Smooth muscle cell of the coronary artery (primary cell): ENCODE measurements at places on chromosomes 3 and 15. TPM values are rescaled to one million over a fixed set of nuclear protein-coding genes. Genes with fewer than 3 reads are reported as not detected.

The CCDC13 gene
- 0.23 and 0.47 TPM in 2 replicates for total RNA-seq

The ILDR1 gene
- total RNA-seq, result not detected in 2 replicates

The TAMM41 gene
- 3.5 and 5.1 TPM in 2 replicates for total RNA-seq

The ARGFX gene
- not detected in 2 replicates for total RNA-seq

The IL16 gene
- under 0.01 and 4.0 TPM in 2 replicates for total RNA-seq

The OIP5 gene
- total RNA-seq, result 2.2 TPM in 1 of 2 replicates, not detected in the other

The EIF4E3 gene
- total RNA-seq, result 0.68 and 3.3 TPM in 2 replicates

The KBTBD8 gene
- 0.82 and 4.7 TPM in 2 replicates for total RNA-seq

The REC114 gene
- total RNA-seq, result not detected in 2 replicates

The COL7A1 gene
- 11.2 and 25.3 TPM in 2 replicates for total RNA-seq

The EHD4 gene
- 6.2 and 19.2 TPM in 2 replicates for total RNA-seq

The SLC12A1 gene
- not detected in 2 replicates for total RNA-seq

The WNT5A gene
- total RNA-seq, result 0.15 and 46.0 TPM in 2 replicates

The CCDC80 gene
- total RNA-seq, result 606 and 2,461 TPM in 2 replicates

The RBMS3 gene
- total RNA-seq, result 44.9 and 77.3 TPM in 2 replicates

The SPINK8 gene
- not detected in 2 replicates for total RNA-seq

The SCAANT1 gene
- not detected in 2 replicates for total RNA-seq

The GOLGA6L7 gene
- total RNA-seq, result not detected in 2 replicates

The CPN2 gene
- not detected in 2 replicates for total RNA-seq

The SOX14 gene
- total RNA-seq, result not detected in 2 replicates

The CPNE4 gene
- not detected in 2 replicates for total RNA-seq

The NMNAT3 gene
- total RNA-seq, result 0.23 and 2.5 TPM in 2 replicates

The IFT80 gene
- total RNA-seq, result 33.0 and 36.7 TPM in 2 replicates

The ZCWPW2 gene
- 0.45 and 0.82 TPM in 2 replicates for total RNA-seq

The GRAMD2A gene
- 0.08 and 1.4 TPM in 2 replicates for total RNA-seq

The AHSG gene
- total RNA-seq, result not detected in 2 replicates

The GRM7 gene
- not detected in 2 replicates for total RNA-seq

The UBAP1L gene
- 0.53 and 0.94 TPM in 2 replicates for total RNA-seq

The BFSP2 gene
- total RNA-seq, result not detected in 2 replicates

The CHRNA7 gene
- 0.23 and 0.83 TPM in 2 replicates for total RNA-seq

The DPPA2 gene
- not detected in 2 replicates for total RNA-seq

The KCNH8 gene
- total RNA-seq, result not detected in 2 replicates

The GPR149 gene
- total RNA-seq, result not detected in 2 replicates

The SCAMP2 gene
- 9.2 and 15.6 TPM in 2 replicates for total RNA-seq

The SELENOT gene
- 128 and 138 TPM in 2 replicates for total RNA-seq

The WDR93 gene
- 0.23 TPM in 1 of 2 replicates, not detected in the other for total RNA-seq

The PDIA5 gene
- 37.2 and 63.0 TPM in 2 replicates for total RNA-seq

The TMEM115 gene
- 27.1 and 28.9 TPM in 2 replicates for total RNA-seq

The QARS1 gene
- total RNA-seq, result 299 and 321 TPM in 2 replicates

The DAZL gene
- not detected in 2 replicates for total RNA-seq

The CLRN1 gene
- not detected in 2 replicates for total RNA-seq

The ATP6V1A gene
- 87.8 and 89.1 TPM in 2 replicates for total RNA-seq

The ITIH3 gene
- total RNA-seq, result 2.8 TPM in 1 of 2 replicates, not detected in the other

The FRMD5 gene
- total RNA-seq, result 9.7 and 15.4 TPM in 2 replicates

The PRC1 gene
- 6.2 and 52.8 TPM in 2 replicates for total RNA-seq

The CHL1 gene
- not detected in 2 replicates for total RNA-seq

The CCR9 gene
- not detected in 2 replicates for total RNA-seq

The SENP8 gene
- 0.94 and 1.5 TPM in 2 replicates for total RNA-seq

The NUP210 gene
- total RNA-seq, result under 0.01 TPM in 1 of 2 replicates, not detected in the other

The GABRR3 gene
- total RNA-seq, result not detected in 2 replicates

The PLSCR5 gene
- not detected in 2 replicates for total RNA-seq
